Stimulated activated CD8-positive, alpha-beta memory T cell treated with anti-CD3 and anti-CD28 coated beads, Interleukin-12 subunit alpha, Interleukin-12 subunit beta, amount 100 ng/mL, for 1 hour (primary cell): ENCODE measurements at places on chromosomes 1 and 21.
A peak's percentile ranks its signal among the peaks of the same experiment; 100 is the strongest.

DNA sequence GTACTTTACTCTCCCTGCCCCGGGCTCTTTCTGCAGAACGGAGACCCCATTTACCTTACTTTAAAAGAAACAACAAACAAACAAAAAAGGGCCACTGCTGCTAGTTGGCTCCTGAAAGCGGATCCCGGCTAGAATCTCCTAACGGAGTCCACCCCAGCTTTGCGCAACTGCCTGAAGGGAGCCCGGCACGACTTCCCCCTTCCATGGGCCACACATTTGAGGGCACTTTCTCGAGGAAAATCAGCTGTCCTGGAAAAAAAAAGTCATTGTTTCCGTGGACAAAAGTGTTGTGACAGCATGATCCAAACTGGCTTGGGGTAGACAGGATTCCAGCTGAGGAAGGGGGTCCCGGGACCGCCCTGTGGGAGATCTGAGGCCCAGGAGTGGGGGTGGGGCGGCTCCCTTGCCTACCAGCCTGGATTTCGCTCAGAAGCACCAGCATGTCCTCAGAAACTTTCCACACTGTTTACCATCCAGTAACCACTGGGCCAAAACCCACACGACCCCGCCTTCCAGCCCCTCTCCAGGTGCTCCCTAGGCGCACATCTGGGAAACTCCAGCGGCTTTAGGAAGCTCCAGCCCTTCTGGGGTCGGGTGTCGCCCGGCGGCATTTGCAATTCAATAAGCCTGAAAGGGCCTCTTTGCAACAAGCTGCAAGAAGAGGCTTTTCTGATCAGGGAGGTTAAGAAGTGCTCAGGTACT lies 4.8 kb downstream of the RIPK4 start:
- no peak for DNase-seq

DNA sequence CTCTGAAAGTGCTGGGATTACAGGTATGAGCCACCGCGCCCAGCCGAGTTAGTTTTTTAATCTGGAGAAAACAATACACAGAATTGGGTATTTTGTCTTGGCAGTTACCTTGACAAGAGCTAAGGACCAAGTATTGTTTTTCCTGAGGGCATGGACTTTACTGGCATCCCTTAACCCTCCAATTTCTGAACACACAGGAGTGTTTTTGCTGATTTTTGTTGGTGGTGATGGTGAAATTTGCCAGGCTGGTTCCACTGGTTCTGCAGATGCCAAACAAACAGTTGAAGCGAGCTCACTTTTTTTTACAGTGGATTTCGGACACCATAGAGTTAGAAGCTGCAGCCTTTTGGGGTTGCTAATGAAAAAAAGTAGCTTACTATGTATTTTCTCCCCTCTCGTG lies 37.2 kb upstream of the SH3D21 start:
- DNase-seq: no peak

- no peak for DNase-seq
Measured at GRCh38 chr1:232922485-232922884, 27.9 kb upstream of the NTPCR start.

GRCh38 chr1:9629445-9630201 lies 21.9 kb upstream of the PIK3CD start:
- DNase-seq: no peak

DNA sequence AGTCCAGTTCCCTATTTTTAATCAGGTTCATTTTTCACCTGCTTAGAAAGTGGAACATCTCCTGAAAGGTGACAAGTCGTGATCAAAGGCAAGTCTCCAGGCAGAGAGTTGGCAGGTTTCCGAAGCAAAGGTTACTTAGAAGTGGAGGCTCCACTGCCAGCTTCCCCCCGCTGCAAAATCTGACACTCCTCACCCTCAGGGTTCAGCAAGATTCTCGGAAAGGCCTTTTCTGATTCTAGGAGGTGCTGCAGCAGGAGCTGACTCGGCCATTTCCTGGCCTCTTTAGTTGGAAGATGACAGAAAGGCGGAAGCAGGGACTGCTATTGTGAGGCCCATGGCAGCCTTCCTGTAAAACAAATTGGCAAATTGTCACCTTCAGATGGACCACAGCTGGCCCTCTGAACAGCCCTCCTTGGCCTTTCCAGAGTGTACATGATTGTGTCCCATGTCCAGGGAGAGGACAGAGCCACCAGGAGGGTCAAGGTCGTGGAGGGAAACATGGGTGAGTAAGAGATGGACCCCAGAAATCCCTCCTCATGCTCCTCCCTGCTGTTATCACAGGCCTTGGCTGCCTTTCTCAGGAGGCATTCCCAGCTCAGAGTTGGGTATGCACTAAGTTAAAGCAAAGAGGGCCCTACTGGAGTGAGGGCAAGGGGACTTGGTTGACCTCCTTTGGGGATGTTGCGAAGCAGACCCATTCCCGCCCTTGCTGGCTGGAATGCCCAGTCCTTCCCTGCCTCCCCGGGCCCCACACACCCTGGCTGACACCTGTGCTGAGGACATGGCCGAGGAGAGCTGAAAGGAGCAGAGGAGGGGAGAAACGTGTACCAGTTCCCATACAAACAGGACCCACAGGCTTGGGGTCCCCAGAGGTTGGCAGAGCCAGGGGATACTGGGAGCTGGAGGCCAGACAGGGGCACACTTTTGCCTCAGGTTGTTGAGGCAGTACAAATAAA lies 115.5 kb upstream of the IRF2BP2 start:
- no peak for DNase-seq

DNA sequence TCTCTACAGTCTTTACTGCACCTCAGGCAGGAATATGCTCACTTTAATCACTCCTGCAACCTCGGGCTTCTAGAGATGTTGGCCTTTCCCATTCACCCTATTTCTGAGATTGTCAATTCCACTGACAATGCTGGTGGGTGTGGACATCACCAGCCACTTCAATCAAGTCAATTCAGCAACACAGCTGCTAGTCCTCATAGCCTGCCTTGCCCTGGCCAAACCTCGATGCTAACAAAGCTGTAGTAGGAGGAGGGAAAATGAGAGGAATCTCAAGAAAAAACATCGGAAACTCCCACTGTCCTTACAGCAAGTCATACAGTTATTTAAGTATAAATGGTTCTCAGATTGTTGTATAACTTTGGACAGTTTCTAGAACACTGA lies 155.0 kb downstream of the KCNH1 start:
- no peak for DNase-seq

GRCh38 chr1:25735956-25736529 lies 64.0 kb upstream of the SELENON start:
- no peak for DNase-seq

GRCh38 chr1:209176866-209177430 lies 406.6 kb upstream of the CAMK1G start:
- DNase-seq: no peak

GRCh38 chr1:218444588-218444987 lies 99.5 kb downstream of the TGFB2 start:
- no peak for DNase-seq

- no peak for DNase-seq
Measured at GRCh38 chr1:181583598-181583997, 100.3 kb downstream of the CACNA1E start.

GRCh38 chr1:159944623-159945455 lies 574 bp downstream of the IGSF9 start:
- DNase-seq: no peak

- no peak for DNase-seq
Measured at GRCh38 chr1:47249755-47250154, 17.7 kb upstream of the TAL1 start.

GRCh38 chr1:160807247-160807646 lies 11.3 kb downstream of the LY9 start:
- DNase-seq: no peak

DNA sequence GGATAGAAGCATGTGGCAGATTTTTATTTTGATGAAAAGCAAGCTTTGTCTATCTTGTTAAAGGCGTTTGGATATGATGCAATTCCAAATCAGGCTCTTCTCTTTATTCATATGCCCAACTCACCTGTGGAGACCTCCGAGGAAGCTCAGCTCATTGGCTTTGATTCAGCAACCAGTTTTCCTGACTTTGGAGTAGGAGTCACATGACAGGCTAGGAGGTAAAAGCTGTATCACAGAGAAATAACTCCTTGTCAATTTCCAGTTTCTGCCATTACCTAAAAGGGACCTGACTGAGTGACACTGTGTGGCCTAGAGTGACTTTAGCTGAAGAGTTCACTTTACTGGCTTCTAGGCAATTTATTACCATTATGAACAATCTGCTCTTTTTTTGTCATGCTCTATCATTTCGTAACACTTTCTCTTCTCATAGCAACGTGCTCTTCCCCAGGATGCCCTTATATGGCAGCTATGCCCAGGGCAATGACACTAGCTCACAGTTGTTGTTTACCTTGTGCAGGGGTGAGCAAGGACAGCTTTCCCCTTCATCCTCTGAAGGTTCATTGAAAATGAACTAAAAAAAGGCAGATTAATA lies 107.2 kb downstream of the KCNK1 start:
- DNase-seq: no peak

DNA sequence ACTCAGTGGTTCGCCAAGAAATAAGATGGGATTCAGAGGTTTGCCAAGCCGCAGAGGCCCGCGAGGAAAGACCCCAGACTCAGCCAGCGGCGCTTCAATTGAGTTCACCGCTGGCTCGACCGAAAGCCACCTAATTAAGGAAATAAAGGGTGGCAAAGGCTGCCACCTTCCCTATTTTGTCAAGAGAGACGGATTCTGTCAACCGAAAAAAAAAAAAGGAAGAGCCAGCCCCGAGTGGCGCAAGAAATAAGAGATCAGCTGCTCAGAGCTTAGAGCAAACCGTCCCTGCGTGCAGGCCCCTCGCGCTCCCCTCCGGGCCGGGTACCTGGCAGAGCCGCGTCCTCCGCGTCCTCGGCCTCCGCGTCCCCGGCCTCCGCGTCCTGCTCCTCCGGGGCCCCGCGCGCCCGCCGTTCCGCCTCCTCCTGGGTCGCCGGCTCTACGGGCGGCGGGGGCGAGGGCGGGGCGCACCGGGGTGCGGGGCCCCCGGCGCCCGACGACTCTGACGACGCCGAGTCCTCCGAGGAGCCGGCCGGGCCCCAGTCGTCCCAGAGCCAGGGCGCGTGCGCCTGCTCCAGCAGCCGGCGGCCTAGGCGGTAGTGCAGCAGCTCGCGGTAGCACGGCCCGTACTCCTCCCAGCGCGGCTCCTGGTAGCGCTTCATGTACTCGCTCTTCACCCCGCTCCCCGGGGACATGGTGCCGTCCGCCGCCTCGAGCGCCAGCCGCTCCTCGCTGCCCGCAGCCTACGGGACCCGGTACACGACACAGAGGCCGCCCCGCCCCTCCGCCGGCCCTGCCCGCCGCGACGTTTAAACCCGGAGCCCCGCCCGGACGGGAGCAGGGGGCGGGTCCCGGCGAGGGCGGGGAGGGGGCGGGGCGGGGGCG lies 832 bp downstream of the CCSAP start:
- peak; percentile 66 for DNase-seq

DNA sequence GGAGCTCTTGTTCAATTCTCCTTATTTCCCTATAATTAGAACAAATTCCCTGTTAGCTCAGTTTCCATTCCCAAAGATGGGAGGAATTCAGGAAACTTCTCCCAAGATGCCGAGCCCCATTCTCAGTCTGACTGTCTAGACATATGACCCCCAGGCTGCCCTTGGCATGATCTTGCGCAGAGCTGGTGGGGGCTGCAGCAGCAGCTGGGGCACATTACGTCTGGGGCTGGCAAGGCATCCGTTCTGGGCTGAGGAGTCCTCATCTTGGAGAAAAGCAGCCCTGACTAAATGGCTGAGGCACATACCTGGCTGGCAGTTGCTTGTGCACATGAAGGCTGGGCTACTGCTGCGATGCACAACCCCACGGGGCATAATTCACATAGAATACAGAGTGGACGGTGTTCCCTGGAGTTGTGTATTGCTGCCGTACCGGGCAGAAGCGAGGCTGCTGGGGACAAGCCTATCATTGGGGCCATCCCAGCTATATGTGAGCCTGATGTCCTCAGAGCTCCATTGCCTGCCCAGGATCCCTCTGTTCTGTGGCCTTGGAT lies 36.4 kb upstream of the TRABD2B start:
- DNase-seq: no peak

DNA sequence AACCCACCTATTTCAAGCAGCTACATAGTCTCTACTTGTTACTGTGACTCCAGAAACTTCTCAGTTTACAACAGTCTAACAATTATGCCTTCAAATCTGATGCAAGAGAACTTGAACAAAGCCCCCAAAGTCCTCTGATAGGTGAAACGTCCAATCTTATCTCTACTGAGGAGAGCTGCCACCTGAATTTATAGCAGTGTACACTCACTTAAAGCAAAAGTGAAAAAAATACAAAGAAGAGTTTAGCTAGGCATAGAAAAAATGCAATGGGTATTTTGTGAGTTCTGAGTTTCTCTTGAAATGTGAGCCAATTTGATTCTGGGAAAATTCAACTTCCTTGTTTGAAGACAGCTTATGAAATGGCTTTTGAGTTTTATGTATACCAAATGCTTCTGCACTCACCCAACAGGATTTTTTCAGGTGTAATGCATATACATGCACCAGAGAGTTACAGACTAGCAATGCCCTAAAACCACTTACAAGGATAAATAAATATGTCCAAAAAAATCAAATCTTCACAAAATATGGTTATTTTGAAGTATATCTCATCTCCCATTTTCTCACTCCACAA lies 17.8 kb upstream of the CLIC6 start:
- DNase-seq: no peak

- no peak for DNase-seq
Measured at GRCh38 chr21:37088186-37088735, 15.2 kb downstream of the TTC3 start.

DNA sequence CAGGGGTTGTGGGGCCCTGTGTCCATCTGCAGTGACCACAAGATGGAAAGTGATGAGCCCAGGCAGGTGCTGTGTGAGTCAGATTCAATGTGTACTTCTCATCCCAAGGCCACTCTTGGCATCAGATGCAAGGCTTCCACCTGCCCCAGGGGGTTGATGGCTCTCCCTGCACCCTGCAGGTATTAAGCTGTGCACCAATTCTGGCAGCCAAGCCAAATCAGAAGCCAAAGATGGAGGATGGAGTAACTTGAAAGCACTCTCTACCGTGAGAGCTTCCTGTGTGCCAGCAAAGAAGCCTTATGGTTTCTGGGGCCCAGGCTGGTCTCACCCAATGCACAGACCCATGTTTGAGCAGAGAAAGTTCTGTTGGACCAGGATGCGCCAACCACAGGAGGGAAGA lies 44.3 kb upstream of the TENT5C start:
- DNase-seq: no peak

DNA sequence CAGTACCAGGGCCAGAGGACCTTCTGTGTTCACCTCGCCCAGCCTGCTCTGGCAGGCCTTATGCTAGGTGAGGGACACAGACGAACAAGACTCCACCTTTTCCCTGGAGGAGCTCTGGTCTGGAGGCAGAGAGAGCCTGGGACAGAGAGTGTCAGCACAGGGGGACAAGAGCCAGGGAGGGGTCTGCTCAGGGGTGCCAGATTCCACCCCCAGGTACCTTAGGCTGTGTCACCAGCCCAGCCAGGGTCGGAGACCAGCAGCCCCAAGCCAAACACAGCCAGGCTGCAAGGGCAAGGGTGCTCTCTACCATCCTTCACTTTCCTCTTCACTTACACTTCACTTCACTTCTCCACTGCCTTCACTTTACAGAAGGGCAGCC lies 4.3 kb upstream of the LRP8 start:
- DNase-seq: no peak
